ENCODE measurements at places on chromosomes 6 and 20. TPM values are rescaled to one million over a fixed set of nuclear protein-coding genes. Genes with fewer than 3 reads are reported as not detected.

Gene RRAGD
- 6.4 TPM for total RNA-seq

Gene GPX5
- not detected for total RNA-seq

Gene XKR7
- not detected for total RNA-seq

Gene NKX2-2
- total RNA-seq = not detected

Gene TMC2
- total RNA-seq = not detected

Gene ADGRG6
- 22.6 TPM for total RNA-seq

Gene CCM2L
- total RNA-seq = 8.6 TPM

Gene DYNLT2
- 3.2 TPM for total RNA-seq

Gene KIAA0408
- 4.7 TPM for total RNA-seq

Gene BTN2A1
- 18.4 TPM for total RNA-seq

Gene TFAP2C
- 20.6 TPM for total RNA-seq

DNA sequence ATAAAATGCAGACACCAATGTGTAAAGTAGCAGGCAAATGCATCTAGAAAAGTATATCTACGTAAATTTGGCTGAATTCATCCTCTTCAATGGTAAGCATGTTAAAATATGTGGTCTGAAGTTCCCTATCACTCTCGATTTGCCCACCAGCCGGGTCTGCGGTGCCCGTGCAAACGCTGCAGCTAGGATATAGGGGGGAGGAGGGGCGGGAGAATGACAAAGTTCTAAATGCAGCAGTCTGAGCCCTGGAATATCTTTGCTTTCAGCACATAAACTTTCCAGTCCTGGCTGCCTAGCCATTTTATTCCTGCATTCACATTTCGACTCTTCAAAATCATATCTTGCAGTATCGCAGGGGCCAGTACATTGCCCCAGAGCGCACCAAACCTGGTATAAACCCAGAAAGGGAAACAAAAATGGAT lies 708 bp downstream of the NRN1 start:
- no peak for DNase-seq

DNA sequence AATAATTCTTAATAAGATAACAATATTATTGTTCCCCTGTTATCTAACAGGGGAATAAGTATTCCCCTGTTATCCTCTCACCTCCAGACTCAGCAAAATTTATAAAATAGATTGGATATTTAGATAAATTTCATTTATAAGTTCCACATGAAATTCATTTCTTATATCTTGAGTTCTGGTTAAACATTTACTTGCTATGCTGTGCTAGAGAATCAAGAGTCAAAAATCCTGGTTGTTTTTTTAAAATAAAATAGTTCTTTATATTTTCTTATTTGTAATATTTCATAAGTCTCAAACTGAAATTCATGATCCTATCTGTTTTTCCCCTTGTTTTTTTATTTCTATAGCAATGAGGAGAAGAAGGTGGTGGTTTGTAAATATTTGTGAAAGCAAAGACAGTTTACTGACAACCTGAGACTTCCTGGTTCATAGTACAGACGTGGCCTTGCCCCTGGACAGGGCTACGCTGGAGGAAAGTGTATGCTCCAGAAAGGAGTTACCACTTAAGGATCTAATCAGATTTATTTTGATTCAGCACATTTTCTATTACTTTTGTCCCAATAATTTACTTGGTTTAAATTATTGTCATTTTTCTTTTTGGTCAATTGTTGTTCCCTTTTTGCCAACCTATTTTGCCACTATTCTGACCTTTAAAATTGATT lies 37.8 kb upstream of the MARCKS start:
- DNase-seq = no peak

- DNase-seq = no peak
Measured at GRCh38 chr20:35264755-35265154, 13.2 kb downstream of the MMP24OS start.

GRCh38 chr6:137969874-137970273 lies 102.8 kb downstream of the TNFAIP3 start:
- no peak for DNase-seq

DNA sequence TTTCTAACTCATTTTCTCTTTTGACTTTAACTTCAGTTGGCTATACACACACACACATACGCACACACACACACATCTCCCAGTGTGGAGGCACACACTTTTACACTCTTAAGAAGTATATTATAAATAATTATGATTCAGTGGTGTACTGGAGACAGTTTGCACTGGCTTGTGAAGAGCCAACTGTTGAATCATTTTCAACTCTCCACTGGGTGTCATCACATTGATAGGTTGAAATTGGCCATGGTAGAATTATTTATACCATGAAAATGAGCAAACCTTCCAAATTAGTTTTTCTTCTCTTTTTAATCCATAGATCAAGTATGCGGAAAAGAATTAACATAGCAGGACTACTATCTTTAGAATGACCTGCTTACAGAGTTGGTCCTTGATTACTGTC lies 407.1 kb downstream of the BMP2 start:
- DNase-seq = no peak

GRCh38 chr6:135750081-135750480 lies 101.4 kb upstream of the PDE7B start:
- no peak for DNase-seq

GRCh38 chr20:31857861-31858759 lies 12.2 kb downstream of the DUSP15 start:
- DNase-seq = no peak

DNA sequence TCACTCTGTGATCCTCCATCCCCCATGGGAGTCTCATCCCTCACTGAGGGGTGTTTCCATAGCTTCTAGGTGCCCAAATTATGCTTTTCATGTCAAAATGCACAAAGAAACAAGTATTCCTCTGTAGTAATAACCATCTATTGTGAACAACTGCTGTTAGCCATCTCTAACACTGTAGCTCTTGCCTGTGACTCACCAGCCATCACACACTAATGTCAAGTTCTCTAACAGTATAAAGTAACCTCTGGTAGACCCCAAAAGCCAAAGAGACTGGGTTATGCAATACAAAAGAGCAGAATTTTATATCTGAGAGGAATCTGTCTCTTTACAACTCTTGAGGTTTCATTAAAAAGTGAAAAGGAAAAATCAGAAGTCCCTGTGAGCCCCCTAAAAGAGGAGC lies 25.4 kb upstream of the IYD start:
- DNase-seq = no peak

DNA sequence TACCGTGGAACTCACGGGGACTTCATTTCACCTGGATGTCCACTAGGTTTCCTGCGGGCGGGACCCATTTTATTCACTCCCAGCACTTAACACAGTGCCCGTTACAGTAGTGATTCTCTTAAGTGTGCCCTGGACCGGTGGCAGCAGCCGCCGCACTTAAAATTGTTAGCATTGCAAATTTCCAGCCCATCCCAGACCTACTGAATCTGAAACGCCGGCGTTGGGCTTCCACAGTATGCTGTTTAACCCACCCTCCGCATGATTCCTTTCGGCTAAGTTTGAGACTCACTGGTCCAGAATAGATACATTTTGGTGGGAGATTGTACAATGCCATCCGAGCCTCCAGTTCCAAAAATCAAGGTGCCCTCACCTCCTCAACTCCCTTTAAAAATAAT lies 967 bp downstream of the SMPDL3A start:
- DNase-seq = no peak

GRCh38 chr6:130183271-130184222 lies 39.2 kb downstream of the SAMD3 start:
- no peak for DNase-seq

DNA sequence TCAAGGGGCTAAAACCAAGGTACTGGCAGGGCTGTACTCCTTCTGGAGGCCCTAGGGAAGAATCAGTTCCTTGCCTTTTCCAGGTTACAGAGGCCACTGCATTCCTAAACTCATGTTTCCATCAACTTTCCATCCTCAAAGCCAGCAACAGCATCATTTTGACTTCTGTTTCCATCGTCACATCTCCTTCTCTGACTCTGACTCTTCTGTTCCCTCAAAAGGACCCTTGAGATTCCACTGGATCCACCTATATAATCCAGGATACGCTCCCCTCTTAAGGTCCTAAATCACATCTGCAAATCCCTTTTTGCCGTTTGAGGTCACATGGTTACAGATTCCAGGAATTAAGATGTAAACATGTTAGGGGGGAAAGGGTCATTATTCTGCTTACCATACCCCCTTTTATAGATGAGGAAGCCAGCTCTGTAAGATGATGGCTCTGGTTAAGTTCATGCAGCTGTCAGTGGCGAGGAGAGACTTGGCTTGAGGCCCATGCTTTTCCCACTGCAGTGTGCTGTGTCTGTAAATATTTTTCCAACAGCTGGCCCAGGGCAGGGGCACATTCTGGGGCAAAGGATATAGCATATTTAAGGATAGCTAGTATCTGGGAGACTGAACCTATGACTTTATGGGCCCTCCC lies 114.6 kb downstream of the TNFRSF21 start:
- DNase-seq = no peak

GRCh38 chr6:22600059-22600458 lies 30.7 kb downstream of the HDGFL1 start:
- DNase-seq = no peak

DNA sequence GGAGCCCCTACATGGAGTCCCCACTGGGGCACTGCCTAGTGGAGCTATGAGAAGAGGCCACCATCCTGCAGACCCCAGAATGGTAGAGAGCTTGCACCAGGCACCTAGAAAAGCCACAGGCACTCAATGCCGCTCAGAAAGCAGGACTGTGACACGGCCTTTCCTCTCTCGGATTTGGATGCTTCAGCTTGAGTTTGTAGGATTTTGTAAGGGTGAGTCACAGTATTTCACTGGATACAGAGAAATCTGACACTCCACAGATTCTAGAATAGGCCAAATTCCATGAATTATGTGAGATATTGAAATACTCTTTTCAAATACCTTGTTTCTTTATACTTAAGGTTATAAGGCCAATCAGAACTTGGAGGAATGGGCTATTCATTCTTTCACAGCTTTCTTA lies 424.5 kb downstream of the HTR1B start:
- no peak for DNase-seq

- DNase-seq = no peak
Measured at GRCh38 chr6:109507490-109508072, 24.6 kb upstream of the ZBTB24 start.

DNA sequence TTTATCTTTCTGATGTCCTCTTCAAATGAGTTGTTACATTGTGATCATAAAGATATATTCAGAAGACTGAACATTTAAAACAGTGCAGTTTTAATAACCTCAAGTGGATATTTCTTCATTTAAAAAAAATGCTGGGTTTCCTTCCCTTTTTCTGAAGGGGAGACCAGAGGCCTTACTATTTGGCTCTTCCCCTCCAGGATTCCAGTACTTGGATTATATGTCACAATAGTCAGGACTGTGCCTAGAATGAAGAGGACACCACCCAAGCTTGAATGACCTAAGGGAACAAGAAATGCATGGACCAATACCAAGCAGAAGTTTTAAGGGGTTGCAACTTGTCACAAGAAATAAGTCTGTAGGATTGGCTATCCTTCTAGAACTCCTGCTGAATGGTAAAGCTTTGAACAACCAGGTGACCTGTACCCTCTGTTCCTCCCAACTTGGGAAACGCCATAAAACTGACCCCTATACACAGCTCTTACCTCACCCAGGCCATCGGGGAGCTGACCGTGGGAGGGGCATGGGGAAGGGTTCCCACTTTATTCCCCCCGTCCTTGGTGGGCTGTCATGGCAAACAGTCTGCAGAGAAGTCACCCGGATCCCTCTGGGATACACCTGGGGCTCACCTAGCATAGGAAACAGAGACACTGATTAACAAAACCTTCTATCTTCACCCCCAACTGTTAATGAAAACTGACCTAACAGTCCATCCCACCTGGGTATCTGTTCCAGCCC lies 2.0 kb downstream of the FRS3 start:
- no peak for DNase-seq

- no peak for DNase-seq
Measured at GRCh38 chr20:17761604-17762003, 61.8 kb downstream of the BANF2 start.

GRCh38 chr20:37729909-37730308 lies 36.1 kb downstream of the CTNNBL1 start:
- DNase-seq = no peak

DNA sequence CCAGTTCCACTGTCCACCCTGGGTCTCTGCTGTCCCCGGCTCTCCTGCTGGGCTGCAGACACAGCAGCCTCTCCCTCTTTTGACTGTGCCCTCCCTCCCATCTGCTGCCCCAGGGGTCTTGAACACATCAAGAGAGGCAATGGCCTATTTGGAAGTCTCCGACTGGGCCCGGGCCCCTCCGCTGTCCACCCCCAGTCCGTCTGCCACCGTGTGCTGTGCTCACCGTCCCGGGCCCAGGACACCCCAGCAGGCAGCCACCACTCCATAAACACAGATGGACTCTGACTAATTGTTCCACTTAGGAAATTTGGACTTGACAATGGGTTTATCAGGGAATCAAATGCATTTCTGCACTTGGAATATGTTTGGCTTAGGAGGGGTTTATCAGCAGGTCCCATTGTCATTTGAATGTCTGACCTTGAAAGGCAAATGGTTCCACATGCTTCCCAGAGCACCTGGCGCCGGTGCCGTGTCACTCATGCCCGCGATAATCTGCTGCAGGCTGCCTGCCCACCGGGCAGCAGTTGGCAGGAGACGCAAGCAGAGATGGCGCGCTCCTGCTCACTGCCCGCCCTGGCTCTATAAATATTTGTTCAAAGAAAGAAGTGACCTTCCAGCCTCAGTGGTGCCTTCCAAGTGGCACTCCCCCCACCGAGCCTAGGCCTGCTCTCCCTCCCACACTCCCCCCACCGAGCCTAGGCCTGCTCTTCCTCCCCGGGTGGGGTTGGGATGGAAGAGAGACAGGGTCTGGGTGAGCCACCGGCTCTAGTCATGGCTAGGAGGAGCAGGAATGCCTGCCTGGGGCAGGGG lies 18.8 kb upstream of the FRMD1 start:
- no peak for DNase-seq

Data from vagina (tissue), 2 donors.